Stimulated activated CD8-positive, alpha-beta memory T cell treated with anti-CD3 and anti-CD28 coated beads, Interleukin-4, amount 100 ng/mL, for 4 hours (primary cell): ENCODE measurements at places on chromosomes 4 and X.

- no peak for DNase-seq
These were observed 2.0 kb downstream of the ABLIM2 start for GRCh38 chr4:8156617-8157016.

DNA sequence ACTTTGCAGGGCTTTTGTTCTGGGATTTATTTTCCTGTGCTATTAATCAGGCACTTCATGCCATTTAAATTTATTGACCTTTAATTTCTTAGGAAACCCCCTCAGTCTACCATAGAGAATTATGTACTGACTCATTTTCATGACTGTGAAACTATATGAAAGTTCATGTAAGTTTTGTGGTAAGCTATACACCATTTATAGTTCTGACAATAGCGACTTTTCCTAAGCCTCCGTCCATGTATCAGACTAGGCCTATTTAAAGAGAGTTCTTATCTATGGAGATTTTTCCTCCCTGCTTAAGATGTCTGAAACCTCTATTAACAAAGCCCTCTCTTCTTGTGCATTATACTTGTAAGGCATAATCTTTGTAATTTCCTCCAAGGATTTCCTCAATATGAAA is 111.6 kb downstream of the AFF2 start:
- DNase-seq, result no peak

GRCh38 chr4:179867300-179867878 is 2375.8 kb upstream of the TENM3 start:
- no peak for DNase-seq

- no peak for DNase-seq
These were observed 969.6 kb downstream of the STIM2 start for GRCh38 chr4:27830251-27830650.

DNA sequence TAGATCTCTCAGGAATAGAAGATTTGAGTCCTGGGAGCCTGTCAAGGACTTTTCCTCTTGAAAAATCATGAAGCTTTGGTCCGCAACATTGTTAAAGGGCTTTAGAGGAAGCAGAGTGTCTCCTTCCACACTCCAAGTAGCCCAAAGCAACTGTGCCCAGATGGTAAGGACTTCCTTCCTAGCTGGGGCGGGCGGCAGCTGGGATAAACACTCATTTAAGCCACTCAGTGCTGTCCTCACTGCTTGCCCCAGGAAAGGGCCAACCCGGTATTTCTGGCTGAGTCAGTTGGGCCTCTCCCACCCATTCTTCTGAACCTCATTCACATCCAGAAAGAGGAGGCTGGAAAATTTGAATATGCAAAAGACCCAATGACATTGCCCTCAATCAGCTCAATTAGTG is 144.3 kb downstream of the CHIC2 start:
- no peak for DNase-seq

DNA sequence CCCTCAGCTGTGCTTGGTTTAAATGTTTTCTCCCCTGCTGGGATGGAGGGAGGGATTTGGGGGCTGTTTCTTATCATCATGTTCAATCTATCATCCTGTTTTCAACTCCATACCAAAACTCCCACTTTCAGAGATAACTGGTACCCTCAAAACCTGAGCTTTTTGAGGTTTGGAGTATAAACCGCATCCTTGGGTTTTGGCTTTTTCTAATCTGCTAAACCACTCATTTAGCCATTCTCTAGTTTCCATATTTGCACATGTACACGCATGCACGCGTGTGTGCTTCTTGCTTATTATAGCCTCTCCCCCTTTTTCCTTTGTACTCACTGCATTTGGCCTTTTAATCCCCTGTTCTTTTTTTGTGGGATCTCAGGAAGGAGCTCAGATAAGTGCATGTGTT is 116.7 kb upstream of the TEX13D start:
- DNase-seq, result no peak

- no peak for DNase-seq
These were observed 642.6 kb upstream of the FAM241A start for GRCh38 chr4:111502626-111503025.

DNA sequence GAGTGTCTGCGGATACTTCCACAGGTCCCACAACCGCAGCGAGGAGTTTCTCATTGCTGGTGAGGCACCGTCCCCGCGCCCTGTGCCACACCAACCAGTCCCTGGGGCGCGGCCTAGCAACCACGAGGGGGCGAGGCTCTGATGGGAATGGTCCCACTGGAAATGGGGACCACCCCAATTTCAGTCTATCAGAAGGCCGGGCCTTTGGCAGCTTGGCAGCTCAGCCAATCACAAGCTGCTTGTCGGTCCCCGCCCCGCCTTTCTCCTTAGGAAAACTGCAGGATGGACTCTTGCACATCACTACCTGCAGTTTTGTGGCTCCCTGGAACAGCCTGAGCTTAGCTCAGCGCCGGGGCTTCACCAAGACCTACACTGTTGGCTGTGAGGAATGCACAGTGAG is 3.0 kb downstream of the TIMP1 start:
- DNase-seq, result no peak
